Effector CD8-positive, alpha-beta T cell (primary cell): ENCODE measurements at places on chromosomes 16 and 17.

DNA sequence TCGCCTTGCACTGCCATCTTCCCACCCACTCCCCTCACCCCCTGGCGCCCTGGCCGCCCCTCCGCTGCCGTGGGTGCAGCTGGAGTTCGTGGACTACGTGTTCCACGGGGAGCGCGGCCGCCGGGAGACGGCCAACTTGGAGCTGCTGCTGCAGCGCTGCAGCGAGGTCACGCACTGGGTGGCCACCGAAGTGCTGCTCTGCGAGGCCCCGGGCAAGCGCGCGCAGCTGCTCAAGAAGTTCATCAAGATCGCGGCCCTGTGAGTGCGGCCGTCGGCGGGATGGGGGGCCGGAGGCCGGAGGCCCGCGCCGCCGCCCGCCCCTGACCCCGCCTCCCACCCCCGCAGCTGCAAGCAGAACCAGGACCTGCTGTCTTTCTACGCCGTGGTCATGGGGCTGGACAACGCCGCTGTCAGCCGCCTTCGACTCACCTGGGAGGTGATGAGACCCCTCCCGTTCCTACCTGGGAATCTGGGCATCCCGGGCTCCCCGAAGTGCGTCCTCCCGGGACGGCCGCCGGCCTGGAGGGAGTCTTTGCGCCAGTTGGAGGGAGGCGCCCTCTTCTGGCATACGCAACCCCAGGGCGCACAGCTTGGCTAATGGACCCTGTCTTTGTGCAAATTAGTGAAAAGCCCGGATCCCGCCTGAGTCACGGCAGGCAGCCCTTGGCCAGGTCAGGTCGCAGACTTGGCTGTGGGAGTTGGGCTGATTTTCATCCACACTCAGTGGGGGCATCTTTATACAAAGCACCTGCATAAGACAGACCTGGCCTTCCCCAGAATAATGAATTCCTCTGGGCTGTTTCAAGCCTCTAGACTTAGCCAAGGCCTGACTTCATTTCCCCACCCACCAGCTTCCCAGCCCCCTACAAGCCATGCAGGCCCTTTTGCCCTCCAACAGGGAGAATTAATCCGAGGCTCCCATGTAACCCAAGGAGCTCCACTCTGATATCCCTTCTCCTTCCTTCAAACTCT is 14.3 kb downstream of the RAPGEFL1 start:
- peak; percentile 35 for DNase-seq

GRCh38 chr16:27174007-27174406 is 29.3 kb upstream of the KDM8 start:
- no peak for DNase-seq

GRCh38 chr16:89707695-89708094 is 6.2 kb upstream of the SPATA2L start:
- no peak for DNase-seq

DNA sequence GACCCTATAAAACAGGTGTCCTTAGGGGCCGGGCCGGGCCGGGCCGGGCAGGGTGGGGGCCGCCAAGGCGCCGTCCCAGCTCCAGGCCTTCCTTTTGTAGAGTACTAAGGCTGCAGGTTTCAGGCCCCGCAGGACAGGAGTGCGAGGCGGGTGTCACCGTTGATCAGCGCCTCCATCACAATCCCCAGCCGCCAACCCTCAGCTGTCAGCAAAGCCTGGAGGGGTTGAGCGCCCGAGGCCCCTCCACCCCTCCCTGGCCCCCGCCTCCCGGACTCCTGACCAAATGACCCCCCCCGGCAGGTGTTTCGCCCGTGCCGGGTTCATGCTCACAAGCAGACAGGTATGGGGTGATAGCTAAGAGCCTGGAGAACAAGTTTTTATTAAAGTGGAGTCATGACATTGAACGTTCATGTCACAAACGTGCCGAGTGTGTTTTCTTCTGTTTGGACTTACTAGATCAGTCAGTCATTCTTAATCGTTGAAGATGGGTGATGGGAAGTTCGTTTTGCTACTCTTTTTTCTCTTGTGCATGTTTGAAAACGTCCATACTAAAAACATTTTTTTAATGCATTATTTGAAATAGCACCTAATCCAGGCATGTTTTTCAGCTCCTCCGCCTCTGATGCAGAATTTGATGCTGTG is 534 bp downstream of the ARL2BP start:
- DNase-seq: no peak

DNA sequence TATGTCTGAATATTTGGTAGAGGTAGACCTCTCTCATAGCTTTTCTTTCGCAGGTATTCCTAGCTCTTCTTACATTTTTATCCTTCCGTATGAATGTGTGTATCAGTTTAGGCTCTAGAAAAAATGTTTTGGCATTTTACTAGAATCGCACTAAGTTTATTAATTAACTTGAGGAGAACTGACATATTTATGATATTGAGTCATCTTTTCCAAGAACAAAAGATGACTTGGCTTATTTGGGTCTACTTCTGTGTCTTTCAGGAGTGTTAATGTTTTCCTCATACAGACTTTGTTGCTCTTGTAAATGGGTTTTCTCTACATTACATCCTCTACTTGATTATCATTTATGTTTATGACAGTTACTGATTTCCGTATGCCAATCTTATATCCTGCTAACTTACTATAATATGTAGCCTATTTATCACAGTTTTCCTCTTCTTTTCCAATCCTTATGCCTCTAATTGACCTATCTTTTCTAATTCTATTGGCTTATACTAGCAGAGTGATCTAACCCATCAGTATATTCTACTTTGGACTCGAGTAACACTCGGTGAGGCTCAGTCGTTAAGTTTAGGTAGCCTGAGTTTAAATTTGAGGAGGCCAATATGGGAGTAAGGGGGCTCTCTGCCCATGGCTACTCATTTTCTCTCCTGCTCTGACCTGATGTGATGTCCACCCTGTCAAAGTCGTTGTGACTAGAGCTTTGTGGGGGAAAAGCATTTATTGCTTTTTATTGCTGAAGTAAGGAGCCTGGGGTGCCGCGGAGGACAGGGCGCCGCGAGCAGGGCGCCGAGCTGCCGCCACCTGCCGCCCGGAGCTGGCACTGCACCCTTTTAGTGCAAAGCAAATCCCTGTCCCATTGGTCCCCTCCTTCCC is 20.0 kb downstream of the ST6GALNAC1 start:
- DNase-seq: peak; percentile 61

DNA sequence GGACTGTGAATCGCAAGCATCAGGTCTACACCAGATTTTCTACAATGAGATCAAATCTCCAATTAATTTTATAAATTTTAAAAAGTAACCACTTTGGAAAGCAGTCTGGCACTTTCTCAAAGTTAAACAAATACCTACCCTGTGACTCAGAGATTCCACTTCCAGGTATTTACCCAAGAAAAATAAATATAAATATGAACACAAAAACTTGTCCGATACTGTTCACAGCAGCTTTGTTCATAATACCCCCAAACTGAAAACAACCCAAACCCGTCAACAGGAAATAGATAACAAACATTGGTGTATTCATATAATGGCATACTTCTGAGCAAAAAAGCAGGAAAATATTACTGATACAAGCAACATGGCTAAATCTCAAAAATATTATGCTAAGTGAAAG is 12.1 kb downstream of the ZDHHC7 start:
- no peak for DNase-seq

- DNase-seq: no peak
Measured at GRCh38 chr17:77779711-77780539, 178.6 kb upstream of the TNRC6C start.

GRCh38 chr17:35164716-35165115 is 17.1 kb downstream of the UNC45B start:
- DNase-seq: no peak

- DNase-seq: no peak
Measured at GRCh38 chr16:73031155-73031866, 16.6 kb downstream of the ZFHX3 start.

DNA sequence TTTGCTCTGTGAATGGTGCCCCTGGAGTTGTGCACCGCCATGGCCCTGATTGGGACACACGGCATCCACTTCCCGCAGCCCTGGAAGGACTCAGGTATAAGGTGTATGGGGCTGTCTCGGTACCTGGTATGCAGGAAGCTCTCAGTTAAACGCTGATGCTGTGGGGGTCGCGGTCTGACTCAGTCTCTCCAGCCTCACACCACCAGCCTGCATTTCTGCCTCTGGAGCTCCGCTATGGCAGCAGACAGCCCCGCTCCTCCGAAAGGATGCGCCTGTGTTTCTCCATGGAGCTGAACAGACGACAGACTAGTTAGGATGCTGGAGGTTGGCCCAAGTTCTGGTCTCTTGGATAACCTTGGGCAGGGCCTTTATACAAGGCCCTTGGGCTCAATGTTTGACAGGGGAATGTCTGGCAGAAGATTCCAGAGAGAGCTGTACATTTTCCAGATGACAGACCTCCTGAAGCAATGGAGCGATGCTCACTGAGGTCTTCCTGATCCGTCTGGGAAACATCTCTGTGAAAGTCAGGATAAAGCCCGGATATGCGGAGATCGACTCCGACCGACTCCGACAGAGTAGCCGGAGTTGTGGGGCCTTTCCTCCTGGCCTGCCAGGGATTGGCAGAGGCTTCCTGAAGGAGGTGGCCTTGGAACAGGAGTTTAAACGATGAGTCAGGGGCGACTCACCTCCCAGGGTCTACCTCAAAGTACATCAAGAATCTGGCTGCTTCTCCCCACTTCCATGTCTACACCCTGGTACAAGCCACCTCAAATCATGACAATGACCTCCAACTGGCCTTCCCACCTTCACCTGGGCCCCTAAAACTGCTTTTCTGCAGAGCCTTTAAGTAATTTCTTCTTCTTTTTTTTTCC is 21.9 kb upstream of the BCAR1 start:
- no peak for DNase-seq

GRCh38 chr16:87380403-87380802 is 3.2 kb downstream of the FBXO31 start:
- no peak for DNase-seq

DNA sequence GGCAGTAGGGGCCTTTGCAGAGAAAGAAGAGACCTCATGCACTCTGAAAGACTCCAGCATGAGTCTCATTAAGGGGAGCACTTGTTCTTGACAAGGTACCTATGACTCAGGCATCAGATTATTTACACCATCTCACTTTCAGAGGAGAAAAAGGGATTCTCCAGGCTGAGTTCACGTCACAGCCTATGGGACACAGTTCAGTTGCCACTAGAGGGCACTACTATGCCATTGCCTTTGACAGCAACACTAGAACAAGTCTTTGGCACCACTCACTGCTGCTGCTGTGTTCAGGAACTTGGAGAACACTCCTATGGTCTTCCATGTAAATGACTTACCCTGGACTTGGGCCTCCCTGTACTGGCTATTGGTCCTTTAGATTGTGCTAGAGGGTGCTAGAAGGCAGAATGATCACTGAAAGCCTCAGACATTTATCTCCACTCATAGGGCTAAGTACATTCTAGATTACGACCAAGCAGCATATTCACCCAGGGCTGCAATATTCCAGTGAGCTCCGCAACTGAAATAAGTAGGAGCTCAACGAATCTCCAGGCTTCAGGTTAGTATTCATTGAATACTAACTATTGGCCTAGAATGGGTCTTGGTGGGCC is 225.1 kb upstream of the CA10 start:
- no peak for DNase-seq

GRCh38 chr17:80922580-80923160 is 69.0 kb upstream of the CHMP6 start:
- DNase-seq: no peak

DNA sequence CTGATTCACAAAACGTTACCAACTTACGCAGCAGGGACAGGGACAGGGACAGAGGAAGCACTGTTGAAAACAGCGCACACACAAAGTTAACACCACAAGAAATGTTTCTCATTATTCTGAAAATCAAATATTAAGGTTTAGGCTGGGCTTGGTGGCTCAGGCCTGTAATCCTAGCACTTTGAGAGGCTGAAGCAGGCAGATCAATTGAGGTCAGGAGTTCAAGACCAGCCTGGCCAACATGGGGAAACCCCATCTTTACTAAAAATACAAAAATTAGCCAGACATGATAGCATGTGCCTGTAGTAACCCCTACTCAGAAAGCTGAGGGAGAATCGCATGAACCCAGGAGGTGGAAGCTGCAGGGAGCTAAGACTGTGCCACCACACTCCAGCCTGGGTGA is 4.2 kb downstream of the CYTH1 start:
- DNase-seq: no peak

- no peak for DNase-seq
Measured at GRCh38 chr16:83392743-83393142, 415.0 kb upstream of the HSBP1 start.

DNA sequence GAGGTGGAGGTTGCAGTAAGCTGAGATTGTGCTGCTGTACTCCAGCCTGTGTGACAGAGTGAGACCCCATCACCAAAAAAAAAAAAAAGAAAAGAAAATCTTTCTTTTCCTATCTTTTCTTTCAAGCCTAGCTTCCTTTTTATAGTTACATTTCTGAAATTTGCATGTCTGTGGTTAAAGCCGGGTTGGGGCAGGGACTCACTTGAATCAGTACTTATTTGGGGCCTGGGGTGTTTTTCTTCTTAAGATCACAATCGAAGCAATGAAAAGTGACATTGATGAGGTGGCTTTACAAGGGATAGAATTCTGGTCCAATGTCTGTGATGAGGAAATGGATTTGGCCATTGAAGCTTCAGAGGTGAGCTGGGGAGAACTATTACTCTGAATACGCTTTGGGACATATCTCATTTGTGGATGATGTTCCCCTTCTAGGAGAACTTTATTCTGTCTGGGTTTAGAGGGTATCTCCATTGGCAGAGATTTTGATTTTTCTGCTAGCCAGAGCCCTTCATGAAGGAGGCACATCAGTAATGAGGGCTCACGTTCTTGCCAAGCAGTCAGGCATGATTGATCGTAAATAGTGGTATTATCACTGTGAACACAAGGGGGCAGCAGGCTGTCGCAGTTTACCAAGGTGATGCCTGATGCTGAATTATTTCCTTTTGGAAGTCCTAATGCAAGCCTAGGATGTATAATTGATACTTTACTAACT is 14.3 kb downstream of the KPNB1 start:
- DNase-seq: peak; percentile 28

DNA sequence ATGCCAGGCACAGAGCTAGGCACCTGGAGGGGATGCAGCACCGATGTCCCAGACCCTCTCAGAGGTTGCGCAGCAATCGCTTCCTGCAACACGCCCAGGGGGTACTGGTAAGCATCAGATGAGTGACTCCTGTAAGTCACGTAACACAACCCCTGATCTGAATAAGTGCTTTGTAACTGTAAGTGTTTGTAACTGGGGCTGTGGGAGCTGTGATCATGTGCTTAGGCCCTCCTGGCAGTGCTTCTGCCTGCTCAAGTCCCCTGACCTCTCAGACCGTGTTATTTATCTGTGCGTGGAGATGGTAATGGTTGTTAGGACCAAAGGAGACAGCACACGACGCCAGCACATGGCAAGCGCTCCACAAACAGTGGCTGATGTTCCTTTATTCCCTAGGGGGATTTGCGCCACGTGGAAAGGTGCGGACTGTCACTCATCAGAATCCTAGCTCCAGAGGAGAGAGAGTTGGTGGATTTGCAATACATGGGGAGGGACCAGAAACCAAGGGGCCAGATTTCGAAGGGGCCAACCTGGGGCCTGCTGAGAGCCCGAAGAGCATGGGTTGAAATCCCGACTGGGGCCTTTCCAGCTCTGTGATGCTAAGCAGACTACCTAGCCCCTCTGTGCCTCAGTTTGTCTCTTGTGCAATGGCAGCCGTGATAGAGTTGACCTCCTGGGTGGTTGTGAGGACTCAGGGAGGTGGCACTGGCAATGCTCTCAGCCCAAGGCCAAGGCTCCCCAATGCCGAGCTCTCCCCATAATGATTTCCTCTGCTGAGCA is 151.8 kb downstream of the IRF8 start:
- DNase-seq: no peak

- DNase-seq: no peak
Measured at GRCh38 chr16:81774348-81774747, 4.7 kb upstream of the PLCG2 start.

GRCh38 chr16:17759451-17760390 is 289.0 kb upstream of the XYLT1 start:
- no peak for DNase-seq

GRCh38 chr17:34146440-34147043 is 108.5 kb upstream of the CCL2 start:
- DNase-seq: no peak

- DNase-seq: peak; percentile 42
Measured at GRCh38 chr17:50909765-50910605, 43.8 kb upstream of the TOB1 start.
